Cortex of kidney (tissue), 1 donor: ENCODE measurements at places on chromosomes 3 and 15.

GRCh38 chr15:27165590-27165989, 194.6 kb downstream of the GABRG3 start:
- DNase-seq, result no peak

DNA sequence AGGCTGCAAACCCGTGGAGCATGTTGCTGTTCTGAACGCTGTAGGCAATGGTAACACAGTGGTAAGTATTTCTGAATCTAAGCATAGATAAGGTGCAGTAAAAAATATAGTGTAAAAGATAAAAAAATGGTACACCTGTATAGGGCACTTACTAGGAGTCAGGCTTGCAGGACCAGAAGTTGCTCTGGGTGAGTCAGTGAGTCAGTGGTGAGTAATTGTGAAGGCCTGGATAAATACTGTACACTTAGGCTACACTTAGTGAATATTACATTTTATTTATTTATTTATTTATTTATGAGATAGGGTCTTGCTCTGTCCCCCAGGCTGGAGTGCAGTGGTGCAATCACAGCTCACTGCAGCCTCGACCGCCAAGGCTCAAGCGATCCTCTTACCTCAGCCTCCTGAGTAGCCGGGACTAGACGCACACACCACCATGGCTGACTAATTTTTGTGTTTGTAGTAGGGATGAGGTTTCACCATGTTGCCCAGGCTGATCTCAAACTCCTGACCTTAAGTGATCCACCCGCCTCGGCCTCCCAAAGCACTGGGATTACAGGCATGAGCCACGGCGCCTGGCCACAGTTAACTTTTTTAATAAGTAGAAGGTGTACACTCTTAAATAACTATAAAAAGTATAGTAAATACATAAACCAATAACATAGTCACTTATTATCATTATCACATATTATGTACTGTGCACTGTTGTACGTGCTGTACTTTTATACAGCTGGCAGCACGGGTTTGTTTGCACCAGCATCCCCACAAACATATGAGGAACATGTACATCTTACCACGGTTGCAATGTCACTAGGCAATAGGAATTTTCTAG, 155.1 kb downstream of the IGF1R start:
- DNase-seq, result no peak

DNA sequence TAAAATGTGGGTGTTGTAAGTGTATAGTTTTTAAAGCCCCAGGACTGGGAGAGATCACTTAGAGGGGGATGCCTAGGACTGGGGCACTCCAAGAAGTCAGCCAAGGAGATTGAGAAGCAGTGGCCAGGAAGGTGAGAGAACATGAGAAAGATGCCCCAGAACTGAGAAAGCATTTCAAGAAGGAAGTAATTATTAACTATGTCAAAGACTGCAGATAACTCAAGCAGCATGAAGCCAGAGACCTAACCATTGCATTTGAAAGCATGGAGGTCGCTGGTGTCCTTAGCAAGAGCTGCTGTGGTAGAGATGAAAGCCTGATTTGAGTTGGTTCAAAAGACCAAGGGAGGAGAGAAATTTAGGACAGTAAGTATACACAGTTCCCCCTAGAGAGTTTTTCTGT, 30.6 kb upstream of the SLC2A2 start:
- no peak for DNase-seq

DNA sequence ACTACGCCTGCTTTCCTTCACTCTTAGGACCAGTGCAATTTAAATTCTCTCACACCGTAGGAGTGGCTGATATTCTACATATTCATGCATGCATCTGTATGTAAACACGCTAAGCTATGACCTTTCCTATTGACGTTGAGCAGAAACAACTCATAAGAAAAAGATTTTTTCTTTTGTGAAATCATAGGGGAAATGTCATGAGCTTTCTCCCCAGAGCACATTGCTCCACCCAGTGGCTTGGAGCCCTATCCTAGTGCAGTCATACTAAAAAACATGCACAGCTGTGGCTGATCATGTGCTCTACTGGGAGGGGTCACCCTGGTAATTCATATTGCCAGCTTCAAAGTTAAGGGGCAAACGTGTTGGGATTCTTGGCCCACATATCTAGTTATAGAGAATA, 1.8 kb upstream of the MESD start:
- no peak for DNase-seq
